G401 (cell line): ENCODE measurements at places on chromosomes 3 and 15. TPM values are rescaled to one million over a fixed set of nuclear protein-coding genes. Genes with fewer than 3 reads are reported as not detected.

TMCO5A gene
- total RNA-seq: not detected in 2 replicates

SPINK8 gene
- total RNA-seq: not detected in 2 replicates

ADAMTS9 gene
- total RNA-seq: 0.06 TPM in 1 of 2 replicates, not detected in the other

BFSP2 gene
- not detected in 2 replicates for total RNA-seq
